ENCODE measurements at places on chromosomes 11 and 22.
A peak's percentile ranks its signal among the peaks of the same experiment; 100 is the strongest.

DNA sequence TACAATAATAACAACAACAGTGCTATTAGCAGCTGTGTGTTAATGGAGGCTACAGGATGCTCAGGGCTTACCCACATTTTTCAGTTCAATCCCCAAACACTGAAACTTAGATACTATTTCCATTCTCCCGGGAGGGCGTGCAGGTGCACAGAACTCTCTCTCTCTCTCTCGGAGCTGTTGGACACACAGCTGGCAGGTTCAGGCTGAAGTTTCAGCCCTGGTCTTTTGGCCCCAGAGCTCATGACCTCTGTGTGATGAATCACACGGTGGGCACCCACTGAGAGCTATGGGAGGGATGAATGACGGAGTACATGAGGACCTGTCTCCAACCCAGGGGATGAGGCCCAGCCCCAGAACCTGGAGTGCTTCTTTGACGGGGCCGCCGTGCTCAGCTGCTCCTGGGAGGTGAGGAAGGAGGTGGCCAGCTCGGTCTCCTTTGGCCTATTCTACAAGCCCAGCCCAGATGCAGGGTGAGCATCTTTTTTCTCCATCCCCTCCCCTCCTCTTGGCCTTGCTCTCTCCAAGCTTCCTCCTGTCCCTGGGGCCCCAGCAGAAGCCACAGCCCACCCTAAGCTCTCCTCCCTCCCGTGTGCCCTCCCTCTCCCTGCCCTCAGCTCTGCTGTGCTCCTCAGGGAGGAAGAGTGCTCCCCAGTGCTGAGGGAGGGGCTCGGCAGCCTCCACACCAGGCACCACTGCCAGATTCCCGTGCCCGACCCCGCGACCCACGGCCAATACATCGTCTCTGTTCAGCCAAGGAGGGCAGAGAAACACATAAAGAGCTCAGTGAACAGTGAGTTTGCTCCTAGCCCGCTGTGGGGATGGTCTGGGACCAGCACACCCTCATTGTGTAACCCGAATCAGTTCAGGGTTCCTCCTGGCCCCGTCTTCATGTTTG is 16.9 kb downstream of the CSF2RB start:
- DNase-seq = no peak

DNA sequence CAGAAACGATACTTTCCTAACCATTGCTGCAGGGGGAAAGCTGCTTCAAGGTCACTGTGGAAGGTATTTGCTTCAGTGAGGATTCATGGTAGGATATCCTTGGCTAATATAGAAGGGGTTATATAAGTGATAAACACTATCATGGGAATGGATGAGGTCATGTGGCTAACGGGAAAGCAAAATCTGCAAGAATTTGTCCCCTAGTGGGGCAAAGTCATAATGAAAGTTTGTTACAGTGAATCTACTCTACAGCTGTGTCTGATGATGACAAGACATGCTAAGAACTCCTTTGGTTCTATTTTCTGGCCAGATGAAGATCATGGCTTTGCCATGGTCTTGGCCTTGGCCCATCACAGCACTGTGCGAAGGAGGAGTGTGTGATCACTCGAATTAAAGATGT is 13.8 kb downstream of the MMP20 start:
- no peak for DNase-seq

- no peak for DNase-seq
Measured at GRCh38 chr11:93895106-93895862, 44.9 kb upstream of the VSTM5 start.

DNA sequence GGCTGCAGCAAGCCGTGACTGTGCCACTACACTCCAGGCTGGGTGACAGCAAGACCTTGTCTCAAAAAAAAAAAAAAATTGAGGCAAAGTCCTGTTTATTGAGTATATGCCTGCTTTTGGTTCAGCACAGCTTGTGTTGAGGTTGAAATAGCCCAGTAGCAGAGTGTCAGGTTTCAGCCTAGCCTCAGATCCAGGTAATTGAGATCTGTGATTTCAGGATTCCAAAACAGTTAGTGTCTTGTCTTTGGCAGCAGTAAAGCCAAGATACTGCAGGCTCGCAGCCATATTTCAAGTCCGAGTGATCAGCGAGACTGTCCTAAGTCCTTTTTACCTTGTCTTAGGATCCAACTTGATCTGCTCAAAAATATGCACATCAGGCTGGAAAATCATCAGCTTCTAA is 27.0 kb downstream of the CUL5 start:
- no peak for DNase-seq

DNA sequence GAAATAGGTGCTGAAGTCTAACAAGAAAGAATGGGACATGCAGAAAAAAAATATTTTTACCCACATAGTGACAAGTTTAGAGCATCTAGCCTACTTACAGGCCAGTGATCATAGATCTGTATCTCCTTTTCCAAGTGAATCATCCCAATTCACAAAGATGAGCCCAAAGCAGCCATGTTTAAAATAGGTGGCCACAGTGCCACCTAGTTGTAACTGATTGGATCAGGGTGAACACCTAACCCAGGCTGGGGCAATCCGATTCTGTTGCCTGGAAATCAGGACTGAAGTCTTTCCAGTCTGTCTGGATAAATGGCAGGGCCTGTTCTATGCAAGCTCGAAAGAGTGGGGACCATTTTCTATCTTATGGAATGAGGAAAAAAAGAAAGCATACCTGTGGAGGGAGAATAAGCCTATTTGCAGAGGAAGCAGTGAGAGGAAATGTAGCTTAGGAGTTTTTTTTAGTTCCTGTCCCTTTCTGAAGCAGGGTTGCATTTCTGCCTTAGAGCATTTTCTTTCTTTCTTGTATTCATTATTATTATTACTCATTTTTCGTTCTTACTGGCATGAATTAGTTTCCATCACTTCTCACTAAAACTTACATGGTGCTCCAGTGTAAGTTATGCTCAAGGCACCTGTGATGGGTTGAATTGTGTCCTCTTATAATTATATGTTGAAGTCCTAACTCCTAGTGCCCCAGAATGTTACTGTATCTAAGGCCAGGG is 113.2 kb upstream of the RAG2 start:
- no peak for DNase-seq

- DNase-seq = no peak
Measured at GRCh38 chr11:129703846-129704245, 111.8 kb upstream of the TMEM45B start.

DNA sequence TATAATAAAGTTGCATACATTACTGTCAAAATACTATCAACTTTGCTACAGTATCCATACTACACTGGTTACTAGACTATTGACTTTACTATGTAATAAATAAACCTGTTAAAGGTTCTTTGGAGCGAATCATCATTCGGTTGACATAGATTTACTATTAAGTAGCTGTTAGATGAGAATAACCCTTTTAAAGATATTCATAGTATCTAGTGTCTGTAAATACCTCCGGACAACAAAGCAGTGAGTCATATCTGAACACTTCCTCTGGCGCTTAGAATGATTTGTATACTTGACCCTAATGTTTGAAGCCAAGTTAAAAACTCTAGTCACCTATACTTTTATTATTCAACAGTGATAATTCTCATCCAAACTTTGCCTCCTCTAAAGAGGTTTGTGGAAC is 84.7 kb downstream of the MSANTD4 start:
- no peak for DNase-seq

DNA sequence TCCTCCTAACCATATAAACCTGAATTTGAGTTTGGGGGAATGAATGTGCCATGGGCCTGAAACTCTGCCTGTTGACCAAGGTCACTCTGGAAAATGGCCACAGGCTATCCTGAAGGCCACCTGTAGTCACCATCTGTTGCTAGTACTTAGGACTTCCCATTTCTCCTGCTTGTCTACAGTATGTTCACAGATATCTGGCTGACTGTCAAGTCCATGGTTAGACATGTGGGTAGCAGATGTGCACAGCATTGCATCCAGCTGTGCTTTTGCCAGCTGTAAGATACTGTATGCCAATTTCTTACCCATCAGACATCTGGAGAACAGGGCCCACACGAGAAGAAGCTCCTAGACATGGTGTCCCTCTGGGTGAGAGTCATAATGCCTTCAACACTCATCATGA is 475.4 kb downstream of the INSC start:
- DNase-seq = no peak

DNA sequence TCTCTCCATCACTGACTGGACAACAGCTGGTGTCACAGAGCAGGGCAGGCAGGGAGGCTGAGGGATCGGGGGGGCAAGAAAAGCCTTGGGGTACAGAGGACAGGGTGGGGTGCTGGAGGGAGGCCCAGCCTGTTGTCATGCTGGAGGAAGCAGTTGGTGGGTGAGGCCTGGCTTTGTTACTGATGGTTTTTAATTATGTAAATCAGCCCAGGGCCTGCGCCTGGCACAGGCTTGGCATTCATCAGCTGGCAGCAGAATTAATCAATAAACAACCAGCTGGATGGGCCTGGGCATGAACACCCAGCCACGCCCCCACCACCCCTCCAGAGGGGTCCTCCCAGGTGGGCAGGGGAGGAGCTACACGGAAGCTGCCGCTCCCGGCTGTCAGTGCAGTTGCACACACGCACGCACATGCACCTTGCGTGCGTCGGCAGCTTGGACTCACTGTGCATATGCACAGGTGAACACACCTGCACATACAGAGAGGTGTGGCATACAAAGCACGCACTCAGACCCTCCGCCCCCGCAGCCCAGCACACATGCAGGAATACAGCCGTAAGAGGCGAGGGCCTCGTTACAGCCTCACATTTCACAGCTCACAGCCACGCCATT is 21.3 kb upstream of the ELFN2 start:
- DNase-seq = no peak

GRCh38 chr22:24442352-24442744 is 14.9 kb downstream of the ADORA2A start:
- no peak for DNase-seq

- no peak for DNase-seq
Measured at GRCh38 chr11:99814738-99815137, 794.0 kb downstream of the CNTN5 start.

DNA sequence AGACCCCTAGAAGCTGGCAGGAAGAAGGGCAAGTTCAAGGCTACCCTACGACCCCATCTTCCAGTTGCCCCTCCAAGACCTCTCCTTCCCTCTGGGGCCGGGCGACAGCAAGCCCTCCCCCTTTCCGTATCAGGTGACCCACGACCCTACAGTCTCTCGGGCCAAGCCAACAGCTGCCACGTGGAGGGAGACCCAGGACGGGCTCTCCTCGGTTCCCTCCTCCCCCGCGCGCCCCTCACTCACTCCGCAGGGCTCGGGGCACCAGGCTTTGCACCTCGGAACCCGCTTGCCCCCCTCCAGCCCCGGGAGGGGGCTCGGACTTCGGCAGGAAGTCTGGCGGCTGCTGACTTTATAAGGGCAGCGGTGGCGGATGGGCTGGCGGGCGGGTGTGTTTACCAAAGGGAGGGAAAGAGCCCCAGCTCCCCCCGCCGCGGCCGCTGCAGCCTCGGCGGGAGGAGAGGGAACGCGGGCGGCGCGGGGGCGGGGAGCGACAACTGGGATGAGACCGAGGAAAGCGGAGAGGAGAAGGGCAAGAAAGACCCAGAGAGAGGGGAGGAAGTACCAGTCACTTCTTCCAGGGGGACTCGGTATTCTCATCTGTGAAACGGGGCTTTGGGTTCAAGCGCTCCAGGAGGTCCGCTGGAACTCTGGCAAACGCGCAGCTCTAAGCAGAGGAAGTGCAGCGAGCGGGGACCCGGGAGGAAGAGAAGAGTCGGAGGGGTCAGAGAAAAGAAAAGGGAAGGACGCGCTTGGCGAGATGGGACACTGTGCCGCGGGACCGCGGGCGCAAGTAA is 767 bp downstream of the SLC43A1 start:
- peak; percentile 43 for DNase-seq

DNA sequence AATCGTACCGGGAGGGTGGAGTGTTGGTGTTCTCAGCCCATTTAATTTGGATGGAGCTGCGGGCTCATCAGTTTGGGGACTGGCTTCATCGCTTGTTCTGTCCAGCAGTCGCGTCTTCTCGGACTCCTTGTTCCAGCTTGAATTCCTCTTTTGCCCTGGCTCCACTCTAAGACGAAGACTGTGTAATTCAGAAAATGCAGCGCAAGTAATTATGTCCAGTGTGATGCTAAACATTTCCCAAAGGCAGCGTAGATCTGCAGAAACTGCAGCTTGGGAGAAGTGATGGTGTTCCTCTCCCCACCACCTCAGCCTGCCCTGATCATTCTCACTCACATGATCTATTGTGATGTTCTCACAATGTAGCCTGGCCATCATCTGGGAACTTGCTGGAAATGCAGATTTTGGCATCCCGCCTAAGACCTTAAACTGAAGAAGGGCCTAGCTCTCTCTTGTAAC is 666 bp downstream of the SLC25A18 start:
- DNase-seq = no peak

- DNase-seq = no peak
Measured at GRCh38 chr11:10067629-10068300, 226.3 kb downstream of the SBF2 start.

GRCh38 chr22:26444777-26445176 is 15.7 kb downstream of the ASPHD2 start:
- no peak for DNase-seq

DNA sequence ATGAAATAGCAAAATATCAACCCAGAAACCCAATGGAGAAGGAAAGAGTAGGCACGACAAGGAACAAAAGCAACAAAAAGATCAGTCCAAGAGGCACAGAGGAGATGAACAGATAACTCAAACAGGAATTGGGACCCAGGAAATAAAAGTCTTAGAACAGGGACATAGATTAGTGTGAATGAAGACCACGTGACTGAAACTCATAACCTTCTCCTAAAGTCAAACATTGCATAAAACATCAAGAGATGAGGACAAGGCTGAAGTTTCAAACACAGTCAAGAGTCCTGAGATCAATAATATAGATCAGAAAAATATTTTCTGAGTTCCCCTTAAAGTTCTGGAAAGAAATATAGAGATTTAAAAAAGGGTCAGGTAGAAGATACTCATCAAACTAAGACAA is 24.4 kb upstream of the OR56B4 start:
- DNase-seq = no peak

DNA sequence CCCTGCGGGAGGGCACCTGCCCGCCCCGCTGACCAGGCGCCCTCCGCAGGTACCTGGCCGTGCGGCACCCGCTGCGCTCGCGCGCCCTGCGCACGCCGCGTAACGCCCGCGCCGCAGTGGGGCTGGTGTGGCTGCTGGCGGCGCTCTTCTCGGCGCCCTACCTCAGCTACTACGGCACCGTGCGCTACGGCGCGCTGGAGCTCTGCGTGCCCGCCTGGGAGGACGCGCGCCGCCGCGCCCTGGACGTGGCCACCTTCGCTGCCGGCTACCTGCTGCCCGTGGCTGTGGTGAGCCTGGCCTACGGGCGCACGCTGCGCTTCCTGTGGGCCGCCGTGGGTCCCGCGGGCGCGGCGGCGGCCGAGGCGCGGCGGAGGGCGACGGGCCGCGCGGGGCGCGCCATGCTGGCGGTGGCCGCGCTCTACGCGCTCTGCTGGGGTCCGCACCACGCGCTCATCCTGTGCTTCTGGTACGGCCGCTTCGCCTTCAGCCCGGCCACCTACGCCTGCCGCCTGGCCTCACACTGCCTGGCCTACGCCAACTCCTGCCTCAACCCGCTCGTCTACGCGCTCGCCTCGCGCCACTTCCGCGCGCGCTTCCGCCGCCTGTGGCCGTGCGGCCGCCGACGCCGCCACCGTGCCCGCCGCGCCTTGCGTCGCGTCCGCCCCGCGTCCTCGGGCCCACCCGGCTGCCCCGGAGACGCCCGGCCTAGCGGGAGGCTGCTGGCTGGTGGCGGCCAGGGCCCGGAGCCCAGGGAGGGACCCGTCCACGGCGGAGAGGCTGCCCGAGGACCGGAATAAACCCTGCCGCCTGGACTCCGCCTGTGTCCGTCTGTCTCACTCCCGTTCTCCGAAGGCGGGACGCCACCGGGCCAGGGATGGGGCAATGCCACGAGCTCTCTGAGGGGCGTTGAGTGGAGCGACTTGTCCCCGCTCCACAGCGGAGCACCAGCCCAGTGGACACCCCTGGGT is 1.8 kb downstream of the GALR3 start:
- DNase-seq = no peak

GRCh38 chr11:116502641-116503061 is 270.1 kb downstream of the BUD13 start:
- DNase-seq = no peak

GRCh38 chr11:61325649-61326414 is 7.1 kb downstream of the DDB1 start:
- no peak for DNase-seq
